ENCODE measurements at places on chromosomes 3 and 15.

GRCh38 chr3:127970966-127971592 is 56.0 kb downstream of the KBTBD12 start:
- DNase-seq: peak; percentile 52

GRCh38 chr15:39575180-39575579 is 5.7 kb upstream of the THBS1 start:
- no peak for DNase-seq

- DNase-seq: no peak
These were observed 131.6 kb upstream of the HACD2 start for GRCh38 chr3:123716411-123716810.

DNA sequence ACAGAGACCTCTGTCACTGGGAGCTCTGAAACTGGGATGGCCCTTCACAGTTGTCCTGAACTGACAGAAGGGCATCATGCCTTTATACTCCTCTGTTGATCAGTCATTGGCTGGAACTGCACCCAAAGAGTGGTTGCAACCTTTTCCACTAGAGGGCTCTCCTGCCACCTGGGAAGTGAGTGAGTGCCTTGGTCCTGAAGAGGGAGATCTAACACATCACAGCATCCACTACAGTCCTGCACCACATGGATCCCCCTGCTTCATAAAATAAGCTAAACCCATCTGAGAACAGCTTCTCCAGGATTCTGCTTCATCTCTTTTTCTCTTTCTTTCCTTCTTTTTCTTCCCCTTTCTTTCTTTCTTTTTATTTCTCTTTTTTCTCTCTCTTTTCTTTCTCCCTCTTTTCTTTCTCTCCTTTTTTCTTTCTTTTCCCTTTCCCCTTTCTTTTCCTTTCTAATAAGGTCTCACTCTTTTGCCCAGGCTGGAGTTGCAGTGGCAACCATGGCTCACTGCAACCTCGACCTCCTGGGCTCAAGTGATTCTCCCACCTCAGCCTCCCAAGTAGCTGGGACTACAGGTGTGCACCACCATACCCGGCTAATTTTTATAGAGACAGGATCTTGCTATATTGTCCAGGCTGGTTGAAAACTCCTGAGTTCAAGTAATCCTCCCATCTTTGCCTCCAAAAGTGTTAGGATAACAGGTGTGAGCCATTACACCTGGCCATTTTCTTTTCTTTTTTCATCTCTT is 42.8 kb upstream of the RAF1 start:
- DNase-seq: peak; percentile 88

GRCh38 chr3:124274051-124274450 is 282.1 kb upstream of the ROPN1 start:
- no peak for DNase-seq
